GM23338 (cell line): ENCODE measurements at places on chromosomes 6 and 20. TPM values are rescaled to one million over a fixed set of nuclear protein-coding genes. Genes with fewer than 3 reads are reported as not detected.

DNA sequence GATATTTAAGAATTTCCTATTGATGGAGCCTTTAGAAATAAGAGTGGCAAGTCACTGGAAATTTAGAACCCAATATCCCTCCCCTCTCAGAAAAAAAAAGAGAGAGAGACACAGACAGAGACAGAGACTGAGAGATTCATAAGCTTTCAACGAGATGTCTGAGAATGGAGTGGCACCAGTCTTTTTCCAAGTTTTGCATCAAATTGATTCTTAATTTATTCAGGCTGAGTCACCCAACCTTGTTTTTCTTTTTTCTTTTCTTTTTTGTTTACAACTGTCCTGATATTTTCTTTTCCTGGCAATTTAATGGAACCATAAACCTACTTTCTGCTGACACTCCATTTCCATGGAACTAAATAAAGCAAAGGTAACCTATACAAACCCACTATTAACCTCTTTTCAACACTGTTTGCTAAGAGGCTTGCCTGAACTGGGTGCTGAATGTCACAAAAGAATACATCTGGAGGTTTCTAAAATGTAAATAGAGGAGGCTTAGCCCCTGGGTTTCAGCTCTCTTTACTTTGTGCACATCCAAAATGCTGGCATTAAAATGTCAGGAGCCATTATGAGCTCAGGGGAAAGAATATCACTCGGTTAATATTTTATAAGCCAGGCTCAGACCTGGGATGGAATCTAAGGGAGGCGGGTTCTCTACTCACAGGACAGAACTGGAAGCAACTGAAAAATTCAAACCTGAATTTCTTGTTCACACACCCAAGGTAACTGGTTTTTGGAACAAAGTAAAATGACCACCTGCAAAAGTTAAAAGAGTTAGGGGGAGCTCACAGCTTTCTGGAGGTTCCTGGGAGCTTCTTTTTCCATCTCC lies 100.8 kb downstream of the BFSP1 start:
- H3K27me3 ChIP-seq: no peaks in the 10 kb centered on the region
- H3K4me1 ChIP-seq: 0 out of 2 replicates have a peak, but pooled peaks cover 7% of the 10 kb centered on the region
- DNase-seq: no peak

DNA sequence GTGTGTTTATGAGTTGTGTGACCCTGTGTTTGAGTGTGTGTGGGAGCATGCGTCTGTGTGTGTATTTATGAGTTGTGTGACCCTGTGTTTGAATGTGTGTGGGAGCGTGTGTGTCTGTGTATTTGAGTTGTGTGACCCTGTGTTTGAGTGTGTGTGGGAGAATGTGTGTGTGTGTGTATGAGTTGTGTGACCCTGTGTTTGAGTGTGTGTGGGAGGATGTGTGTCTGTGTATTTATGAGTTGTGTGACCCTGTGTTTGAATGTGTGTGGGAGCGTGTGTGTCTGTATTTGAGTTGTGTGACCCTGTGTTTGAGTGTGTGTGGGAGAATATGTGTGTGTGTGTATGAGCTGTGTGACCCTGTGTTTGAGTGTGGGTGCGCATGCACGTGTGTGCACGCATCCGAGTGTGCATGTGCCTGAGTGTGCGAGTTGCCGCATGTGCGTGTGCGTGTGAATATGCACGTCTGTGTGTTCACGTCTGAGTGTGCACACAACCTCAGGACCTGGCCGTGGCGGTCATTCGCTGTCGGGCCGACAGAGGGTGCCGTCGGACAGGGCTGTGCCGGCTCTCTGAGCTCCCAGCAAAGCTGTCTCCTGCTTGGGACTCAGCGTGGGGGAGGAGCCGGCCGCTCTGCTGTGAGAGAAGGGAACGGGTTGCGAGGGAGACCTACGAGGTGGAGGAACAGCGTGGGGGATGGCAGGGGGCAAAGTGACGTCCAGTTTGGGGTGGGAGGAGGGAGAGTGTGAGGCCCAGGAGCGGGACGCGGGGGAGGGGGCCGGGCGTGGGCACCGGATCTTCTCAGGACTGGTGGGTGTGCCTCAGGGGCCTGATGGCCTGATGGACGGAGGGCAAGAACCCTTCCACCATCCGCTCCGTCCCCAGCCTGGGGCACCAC lies 19.7 kb downstream of the SLC17A9 start:
- H3K27me3 ChIP-seq: peaks cover 28% of the 10 kb centered on the region
- H3K27ac ChIP-seq: no peak overlapping the region
- H3K36me3 ChIP-seq: no peaks in the 10 kb centered on the region
- peaks cover 34% of the 10 kb centered on the region for H3K4me1 ChIP-seq
- peak; percentile 93 for DNase-seq
- peak overlapping the region; percentile 58 for H3K4me3 ChIP-seq

DNA sequence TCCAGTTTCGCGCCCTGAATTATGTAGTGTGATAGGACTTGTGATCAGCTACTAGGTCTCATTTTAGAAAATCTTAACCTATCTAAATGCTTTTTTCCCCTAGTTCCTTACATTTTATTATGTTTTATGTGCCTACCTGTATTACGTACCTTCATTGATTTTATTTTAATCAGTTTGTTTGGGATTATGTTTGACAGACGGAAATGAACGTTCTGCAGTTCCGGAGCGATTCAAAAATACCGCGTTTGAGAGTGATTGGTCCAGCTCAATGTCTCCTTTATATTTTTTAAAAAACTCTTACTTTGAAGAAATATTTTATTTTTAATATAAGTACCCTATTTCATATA lies 114.3 kb upstream of the BTN3A2 start:
- no peak for DNase-seq
- H3K27me3 ChIP-seq: no peaks in the 10 kb centered on the region
- H3K27ac ChIP-seq: peak overlapping the region; percentile 100
- peaks cover 3% of the 10 kb centered on the region; the same call in 1 of the 2 replicates for H3K4me1 ChIP-seq

The LINC00237 gene
- 0.31 TPM in 1 of 2 replicates, not detected in the other for total RNA-seq

GRCh38 chr6:113855500-113856374 lies 1.4 kb upstream of the MARCKS start:
- H3K27me3 ChIP-seq: peaks cover 61% of the 10 kb centered on the region
- H3K27ac ChIP-seq: no peak overlapping the region
- no peaks in the 10 kb centered on the region for H3K36me3 ChIP-seq
- H3K4me1 ChIP-seq: 0 out of 2 replicates have a peak, but pooled peaks cover 8% of the 10 kb centered on the region
- peak overlapping the region; percentile 95 for H3K4me3 ChIP-seq

GRCh38 chr6:102154176-102154575 lies 760.7 kb downstream of the GRIK2 start:
- no peaks in the 10 kb centered on the region for H3K4me1 ChIP-seq
- no peaks in the 10 kb centered on the region for H3K36me3 ChIP-seq
- no peak overlapping the region for H3K4me3 ChIP-seq
- no peaks in the 10 kb centered on the region for H3K27me3 ChIP-seq

DNA sequence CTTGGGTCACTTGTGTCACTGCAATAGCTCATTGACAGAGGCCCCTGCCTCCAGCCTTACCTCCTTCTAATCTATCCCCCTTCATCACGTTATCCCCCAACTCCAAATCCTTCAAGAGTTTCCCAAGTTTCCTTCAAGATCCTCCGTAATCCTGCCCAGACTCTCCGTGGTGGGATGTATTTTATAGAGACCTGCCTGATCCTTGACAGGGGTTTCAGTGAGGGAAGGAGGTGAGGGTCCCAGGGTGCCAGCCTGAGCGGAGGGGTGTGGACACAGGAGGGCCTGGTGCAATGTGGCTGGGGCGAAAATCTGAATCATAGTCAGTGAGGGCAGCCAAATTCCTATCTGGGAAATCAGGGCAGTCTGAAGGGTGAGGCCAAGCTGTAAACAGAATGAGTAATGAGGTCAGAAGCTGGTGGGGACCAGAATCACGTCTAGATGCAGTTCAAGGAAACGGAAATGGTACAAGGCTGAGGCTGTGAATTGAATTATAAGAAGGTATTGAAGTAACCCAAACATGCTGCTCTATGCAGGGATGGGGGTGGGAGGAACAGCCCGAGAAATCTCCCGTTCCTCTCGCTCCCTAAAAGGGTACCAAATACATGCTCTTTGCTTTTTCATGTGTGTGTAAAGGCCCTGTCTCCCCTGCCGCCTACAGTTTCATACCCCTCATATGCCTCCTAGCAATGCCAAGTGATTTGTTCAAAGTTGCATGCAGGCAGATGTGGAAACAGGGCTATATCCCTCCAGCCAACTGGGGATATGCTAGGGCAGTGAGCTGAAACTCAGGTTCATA lies 35.4 kb upstream of the PIM1 start:
- no peak for DNase-seq
- H3K4me1 ChIP-seq: peaks cover 54% of the 10 kb centered on the region
- H3K27me3 ChIP-seq: no peaks in the 10 kb centered on the region
- peak overlapping the region; percentile 100 for H3K27ac ChIP-seq
- peaks cover 8% of the 10 kb centered on the region for H3K36me3 ChIP-seq
